NCI-H526 (cell line): ENCODE measurements at places on chromosomes 2 and 18.

DNA sequence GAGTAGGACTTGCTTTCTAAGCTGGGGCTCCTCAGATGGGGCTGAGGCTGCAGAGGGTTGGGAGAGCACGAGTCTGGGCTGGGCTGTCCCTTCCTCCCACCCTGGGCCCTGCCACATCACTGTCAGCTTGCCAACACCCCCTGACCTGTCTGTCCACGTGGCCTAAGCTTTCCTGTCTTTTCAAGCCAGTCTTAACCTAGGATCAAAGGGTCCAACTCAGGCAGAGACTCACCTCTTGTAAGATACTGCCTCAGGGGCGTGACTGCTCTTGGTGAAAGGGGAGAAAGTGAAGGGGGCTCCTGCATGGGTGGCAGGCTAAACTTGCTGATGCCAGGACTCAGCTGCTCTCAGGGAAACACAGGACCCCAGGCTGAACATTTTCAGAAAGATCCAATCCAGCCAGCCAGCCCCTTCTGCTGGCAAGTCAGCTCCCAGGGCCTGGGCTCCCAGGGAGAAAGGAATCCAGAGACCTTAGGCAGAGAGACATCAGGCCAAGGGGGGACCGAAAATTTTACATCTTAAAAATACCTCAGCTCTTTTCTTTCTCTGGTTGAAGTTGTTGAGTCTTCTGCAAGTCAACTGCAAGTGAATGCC lies 144.2 kb upstream of the ID2 start:
- no peak for DNase-seq

DNA sequence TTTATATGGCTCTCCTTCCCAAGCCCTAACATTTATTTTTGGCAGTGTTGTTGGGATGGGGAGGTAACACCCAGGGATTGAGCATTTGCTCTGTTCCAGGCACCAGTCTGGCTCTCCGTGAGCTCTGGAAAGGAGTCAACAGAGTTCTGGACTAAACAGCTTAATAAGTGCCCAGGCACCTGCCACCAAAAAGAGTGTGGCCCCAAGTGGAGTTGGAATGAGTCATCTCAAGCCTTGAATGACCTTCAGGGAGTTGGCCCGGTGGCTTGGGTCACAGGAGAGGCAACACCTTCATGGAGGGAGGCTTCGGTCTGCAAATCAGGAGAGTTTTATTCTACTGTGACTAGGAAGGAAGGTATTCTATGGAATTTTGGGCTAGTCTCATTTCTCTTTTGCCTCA lies 203.2 kb downstream of the DLGAP1 start:
- DNase-seq, result no peak

DNA sequence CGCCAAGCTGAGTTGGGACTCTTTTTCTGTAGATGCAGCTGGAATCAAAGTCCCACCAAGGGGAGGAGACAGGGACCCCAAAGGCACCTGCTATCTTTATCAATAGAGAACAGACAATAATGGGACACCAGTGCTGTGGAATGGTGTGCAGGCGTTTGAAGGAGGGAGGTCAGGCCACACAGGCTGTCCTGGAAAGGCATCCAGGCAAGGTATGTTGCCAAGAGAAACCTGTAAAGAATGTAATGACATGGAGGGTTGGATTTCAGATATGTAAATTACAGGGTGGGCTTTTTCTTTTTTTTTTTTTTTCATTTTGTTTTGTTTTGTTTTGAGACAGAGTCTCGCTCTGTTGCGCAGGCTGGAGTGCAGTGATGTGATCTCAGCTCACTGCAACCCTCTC lies 9.7 kb upstream of the NMUR1 start:
- no peak for DNase-seq

DNA sequence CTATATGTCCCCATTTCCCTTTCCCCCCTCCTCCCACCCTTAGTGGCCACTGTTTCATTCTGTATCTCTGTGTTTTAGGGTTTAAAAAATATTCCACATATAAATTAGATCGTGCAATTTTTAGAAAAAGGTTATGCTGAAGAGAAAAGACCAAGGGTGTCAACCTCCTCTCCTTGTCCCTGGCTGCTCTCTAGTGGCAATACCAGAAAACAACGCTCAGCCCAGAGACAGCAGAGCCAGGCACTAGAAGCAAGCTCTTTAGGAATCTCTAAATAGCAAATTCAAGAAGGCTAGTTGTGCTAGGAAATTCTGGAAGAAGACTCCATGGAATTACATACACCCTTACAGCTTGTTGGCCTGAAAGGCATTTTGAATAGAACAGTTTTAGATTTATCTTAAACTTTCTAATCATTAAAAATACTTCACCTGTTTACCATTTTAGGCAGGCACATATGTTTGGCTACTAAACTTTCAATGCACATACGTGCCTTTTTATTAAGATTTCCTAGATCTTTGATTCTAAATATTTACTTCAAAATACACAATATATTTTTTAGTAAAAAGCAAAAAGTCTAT lies 35.1 kb upstream of the RASGRP3 start:
- peak; percentile 51 for DNase-seq

DNA sequence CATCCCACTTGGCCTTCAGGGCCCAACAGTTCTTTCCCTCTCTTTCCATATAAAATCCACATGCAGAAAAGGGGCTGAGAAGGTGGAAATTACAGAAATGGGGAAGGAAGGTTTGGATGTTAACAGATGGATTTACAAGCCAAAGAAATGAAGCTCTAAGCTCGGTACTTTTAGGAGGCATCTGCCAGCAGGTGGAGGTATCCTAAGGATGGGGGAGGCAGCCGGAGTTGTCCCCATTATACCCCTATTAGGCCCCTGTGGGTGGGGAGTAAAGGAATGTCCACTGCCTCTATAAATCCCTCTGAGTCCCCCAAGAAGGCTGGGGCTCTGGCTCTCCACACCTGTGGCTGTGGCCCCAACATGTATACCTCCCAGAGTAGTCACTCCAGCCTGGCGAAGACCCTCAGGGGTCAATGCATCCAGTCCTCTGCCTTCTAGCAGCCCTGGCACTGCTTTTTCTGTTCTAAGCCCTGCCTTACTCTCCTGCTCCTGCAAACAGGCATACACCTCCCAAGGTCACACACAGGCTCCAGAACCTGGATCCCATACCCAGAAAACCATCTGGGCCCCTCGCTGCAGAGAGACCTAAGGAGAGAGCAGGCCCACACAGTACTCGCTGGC lies 1.2 kb downstream of the FBXO41 start:
- no peak for DNase-seq

DNA sequence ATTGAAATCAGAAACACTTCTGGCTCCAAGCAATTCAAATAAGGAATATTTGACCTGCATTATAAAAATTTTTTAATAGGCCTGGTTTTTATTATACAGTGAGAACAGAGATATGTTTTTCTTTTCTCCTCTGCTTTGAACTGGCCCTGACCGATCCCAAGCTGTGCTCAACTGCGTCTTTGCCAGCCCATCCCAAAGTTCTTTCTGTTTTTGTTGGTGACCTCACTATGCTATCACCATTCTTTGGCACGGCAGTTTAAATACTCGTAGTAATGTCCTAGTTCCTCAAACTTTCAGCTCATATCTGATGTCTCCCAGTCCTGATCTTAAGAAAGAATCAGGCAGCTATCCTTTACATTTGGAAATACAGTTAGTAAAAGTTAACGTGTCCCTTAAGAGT lies 42.3 kb upstream of the NETO1 start:
- no peak for DNase-seq

- no peak for DNase-seq
Measured at GRCh38 chr2:38098421-38099098, 22.6 kb upstream of the CYP1B1 start.
